ENCODE measurements at places on chromosomes 13 and 19.
A peak's percentile ranks its signal among the peaks of the same experiment; 100 is the strongest.

- no peak for DNase-seq
These were observed 1.2 kb upstream of the RCBTB2 start for GRCh38 chr13:48533961-48534600.

DNA sequence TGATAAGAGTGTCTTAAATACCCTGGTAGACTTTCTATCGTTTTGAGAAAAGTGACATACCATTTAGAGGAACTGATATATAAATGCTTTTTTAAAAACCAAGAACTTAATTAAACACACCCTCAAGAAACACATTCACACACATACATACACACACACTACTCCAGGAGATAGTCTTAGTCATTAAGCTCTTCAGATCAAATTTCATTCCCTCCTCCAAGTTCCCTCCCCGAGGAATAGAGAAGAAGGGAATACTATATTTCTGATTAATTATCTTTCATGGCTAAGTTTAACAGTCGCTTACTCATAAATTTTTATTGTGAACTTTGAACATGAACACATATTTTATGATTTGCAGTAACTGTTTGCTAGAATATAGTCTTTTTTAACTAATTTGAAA lies 1109.5 kb downstream of the SLITRK1 start:
- DNase-seq, result no peak

- DNase-seq, result no peak
These were observed 30.0 kb upstream of the ATP12A start for GRCh38 chr13:24650161-24650560.

GRCh38 chr19:47257411-47258169 lies 1.3 kb downstream of the CCDC9 start:
- no peak for DNase-seq

GRCh38 chr19:34300380-34300779 lies 46.0 kb downstream of the GARRE1 start:
- no peak for DNase-seq

DNA sequence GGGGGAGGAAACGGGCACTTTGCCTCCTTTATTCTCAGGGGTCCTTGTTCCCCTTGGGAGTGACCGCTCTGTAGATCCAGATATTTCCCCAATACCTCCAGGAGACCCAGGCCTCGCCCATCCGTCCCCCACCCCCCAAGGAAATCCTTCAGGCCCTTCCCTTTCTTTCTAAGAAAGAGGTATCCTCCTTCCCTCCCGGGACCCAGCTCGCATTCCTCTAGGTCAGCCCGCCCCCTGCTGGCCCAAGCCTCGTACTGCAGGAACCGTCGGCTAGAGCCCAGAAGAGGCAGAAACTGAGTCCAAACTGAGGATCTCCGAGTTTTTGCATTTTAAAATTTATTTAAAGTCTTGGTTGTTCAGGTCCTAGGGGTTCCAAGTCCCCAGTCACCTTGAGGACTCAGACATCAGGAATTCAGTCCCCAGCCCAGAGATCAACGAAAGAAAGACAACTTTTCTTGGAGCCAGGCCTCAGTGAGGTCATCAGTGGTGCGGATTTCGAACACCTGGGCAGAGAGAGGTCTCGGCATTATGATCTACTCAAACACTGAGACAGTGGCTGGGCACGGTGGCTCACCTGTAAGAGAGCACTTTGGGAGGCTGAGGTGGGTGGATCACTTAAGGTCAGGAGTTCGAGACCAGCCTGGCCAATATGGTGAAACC lies 7.5 kb upstream of the LRFN1 start:
- DNase-seq, result peak; percentile 10

GRCh38 chr13:26440111-26440510 lies 117.4 kb upstream of the WASF3 start:
- DNase-seq, result no peak

- no peak for DNase-seq
These were observed 19.6 kb upstream of the ZFP14 start for GRCh38 chr19:36398571-36398970.

DNA sequence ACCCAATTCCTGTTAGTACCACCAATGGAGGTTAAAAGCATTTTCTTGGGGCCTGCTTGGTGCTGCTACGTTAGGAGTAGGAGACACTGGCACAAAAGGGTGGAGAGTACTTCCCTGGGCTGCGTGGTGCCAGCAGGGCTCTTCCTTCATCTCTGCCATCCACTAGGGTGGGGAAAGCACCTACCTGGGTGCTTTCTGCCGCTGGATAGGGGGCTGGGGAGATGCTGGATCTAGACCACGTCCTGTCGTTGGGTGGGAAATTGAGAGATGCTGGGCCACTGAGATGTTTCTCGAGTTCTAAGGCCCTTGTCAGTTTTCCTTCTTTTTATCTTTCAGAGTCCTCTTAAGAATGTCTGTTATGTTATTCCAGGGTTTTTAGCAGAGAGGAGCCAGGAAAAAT lies 6.7 kb upstream of the FCGBP start:
- no peak for DNase-seq

DNA sequence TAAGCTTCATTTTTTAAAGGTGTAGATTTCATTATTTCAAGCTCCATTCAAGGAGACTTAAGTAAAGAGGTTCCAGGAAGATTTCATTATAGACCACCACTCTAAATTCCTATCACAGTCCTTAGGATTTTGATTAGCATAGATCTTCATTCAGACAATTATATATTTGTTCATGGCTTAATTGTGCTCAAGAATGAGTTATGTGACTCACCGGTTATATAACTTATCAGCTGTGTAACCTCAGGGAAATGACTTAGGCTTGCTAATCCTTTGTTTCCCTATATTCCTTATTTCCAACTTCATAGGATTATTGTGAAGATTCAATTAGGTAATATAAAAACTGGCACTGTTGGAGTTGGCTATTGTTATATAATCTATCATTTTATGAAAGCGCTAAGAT lies 632.8 kb upstream of the SPRY2 start:
- DNase-seq, result no peak

- DNase-seq, result no peak
These were observed 423.2 kb downstream of the KLF5 start for GRCh38 chr13:73481886-73482445.

DNA sequence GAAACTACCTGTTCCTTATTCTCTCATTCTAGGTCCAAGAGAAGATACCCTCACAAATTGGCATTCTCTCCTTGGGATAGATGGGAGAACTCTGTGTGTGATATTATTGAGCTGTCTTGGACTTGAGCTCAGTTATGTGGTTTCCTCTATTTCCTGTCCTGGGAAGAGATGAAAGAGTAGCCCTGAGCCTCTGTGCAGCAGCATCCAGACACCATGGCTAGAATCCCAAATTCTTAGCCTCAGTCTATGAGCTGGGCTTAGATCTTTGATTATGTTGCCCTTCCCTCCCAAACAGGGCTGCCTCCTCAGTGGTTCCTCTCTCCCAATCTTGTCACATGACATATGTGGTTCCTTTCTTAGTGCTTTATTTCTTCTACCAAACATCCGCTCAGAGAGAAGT lies 290.7 kb downstream of the SPRY2 start:
- DNase-seq, result no peak

GRCh38 chr13:95447814-95448213 lies 104.7 kb upstream of the CLDN10 start:
- DNase-seq, result no peak

GRCh38 chr19:7851623-7852500 lies 21.8 kb downstream of the EVI5L start:
- DNase-seq, result no peak

DNA sequence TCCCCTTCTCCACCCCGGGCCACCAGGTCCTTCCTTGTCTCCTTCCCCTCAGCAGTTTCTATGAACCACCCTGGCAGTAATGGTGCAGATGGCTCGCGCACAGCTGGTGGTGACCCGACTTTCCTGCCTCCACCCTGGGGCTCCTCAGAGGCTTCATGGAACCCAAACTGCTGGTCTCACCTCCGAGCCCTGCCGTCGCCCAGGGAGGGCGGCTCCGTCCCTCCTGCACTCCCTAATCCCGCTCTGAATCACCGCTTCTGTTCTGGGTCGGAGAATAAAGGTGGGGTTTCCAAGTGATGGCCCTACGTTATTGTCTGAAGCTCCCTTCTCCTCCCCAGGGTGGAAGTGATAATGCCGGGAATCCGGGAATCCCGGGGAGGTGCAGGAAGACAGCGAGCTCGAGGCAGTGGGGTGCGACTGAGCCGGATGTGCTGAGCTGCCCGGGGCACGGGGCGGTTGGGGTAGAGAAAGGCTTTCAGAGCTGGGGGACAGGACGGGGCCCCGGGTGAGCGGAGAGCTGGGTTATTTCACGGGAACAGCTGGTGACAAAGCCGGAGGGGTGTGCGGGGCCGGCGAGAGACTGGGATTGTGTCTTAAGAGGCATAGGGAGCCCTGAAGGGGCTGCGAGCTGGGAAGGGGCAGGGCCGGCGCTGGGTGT lies 711 bp downstream of the FUT2 start:
- no peak for DNase-seq

GRCh38 chr13:34003656-34004055 lies 185.7 kb downstream of the RFC3 start:
- no peak for DNase-seq

DNA sequence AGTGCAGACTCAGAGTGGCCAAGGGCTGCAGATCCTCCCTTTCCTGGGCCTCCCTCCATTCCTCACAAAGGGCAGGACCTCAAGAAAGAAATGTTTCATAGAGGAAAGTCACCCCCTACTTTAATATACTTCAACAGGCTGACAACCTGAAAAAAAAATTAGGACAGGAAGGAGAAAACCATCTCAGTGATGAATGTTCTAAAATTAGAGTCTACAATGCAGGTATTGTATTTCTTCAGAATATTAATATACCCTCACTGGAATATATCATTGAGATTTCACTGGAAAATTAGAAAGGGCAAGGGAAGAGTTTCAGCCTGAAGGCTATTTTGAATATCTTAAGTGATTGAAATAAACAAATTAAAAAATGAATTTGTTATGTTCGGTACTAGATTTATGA lies 176.9 kb downstream of the DNAJC15 start:
- no peak for DNase-seq

GRCh38 chr19:35557539-35558399 lies 5.7 kb downstream of the ATP4A start:
- DNase-seq, result peak; percentile 40

DNA sequence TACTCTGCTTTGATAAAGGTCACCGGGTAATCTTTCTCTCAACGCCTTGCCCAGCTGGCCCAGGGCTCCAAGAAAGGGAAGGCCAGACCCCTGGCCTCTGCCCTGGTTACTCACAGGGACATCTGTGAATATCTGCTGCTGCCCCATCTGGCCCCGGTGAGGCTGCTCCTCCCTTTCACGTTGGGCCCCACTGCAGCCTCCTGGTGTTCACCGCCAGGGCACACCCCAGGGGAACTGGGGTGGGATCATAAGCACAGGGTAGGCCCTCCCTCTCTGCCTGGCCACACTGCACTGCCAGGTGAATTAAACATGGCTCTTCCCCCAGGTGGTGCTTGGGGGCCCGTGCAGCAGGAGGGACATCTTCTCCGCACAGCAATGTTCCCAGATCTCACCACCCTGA lies 12.7 kb downstream of the LAIR1 start:
- DNase-seq, result no peak

DNA sequence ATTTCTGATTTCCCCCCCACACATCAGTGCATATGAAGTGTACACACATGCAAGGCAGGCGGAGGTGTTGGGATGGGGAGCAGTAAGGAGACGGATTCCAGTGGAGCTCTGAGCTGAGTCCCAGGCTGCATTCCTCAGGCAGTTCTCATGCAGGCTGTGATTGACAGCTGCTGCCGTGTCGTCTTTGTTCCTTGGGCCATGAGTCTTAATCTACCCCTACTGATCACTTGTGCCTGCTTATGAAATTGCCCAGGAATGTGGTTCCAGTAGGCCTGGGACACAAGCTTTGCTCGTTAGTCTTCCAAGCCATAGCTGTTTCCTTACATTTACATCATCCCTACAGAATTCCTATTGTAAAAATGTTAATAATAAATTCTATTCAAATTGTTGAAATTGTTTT lies 1241.9 kb downstream of the UQCRFS1 start:
- DNase-seq, result no peak

DNA sequence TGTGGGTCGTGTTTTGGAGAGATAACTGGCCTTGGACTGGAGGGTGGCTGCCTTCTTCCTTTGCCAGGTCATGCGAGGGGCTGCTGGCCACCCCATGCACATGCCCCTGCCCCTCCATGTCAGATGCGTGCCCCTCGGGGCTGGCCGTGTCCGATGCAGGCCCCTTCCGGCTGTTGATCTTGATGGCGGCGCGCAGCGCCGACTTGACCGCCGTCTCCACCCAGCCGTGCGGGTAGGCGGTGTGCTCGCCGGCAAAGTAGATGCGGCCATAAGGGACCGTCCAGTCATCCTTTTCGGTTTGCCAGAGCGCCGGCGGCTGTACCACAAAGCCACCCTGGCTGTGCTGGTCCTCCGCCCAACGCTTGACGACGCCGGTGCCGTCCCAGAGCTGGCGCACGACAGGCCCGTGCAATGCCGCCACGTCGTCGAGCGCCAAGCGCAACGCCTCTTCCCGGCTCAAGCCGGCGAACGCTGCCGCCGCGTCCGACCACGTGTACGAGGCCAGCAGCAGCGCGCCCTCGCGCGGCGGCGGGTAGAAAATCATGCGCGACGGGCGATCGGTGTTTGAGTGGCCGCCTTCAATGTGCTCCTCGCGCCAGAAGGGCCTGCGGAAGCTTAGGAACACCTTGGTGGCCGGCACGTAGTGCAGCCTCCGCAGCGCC lies 6.9 kb downstream of the IL4I1 start:
- DNase-seq, result peak; percentile 59

DNA sequence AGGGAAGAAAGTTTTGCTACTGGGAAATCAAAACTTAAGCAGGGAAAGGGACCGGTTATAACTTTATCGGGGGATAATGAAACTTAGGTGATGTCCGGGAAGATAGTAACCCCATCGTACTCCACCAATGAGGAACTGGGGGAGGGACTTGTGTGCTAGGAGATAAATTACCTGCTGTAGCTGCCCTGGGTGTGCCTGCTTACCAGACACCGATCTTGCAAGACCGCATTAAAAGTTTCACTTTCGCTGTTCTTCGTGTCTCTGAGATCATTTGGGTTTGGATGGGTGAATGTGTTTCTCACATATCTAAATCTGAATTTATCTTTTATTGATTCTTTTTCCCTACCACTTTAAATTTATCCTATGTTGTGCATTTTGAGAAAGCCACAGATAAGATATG lies 381.4 kb downstream of the SLITRK6 start:
- no peak for DNase-seq

DNA sequence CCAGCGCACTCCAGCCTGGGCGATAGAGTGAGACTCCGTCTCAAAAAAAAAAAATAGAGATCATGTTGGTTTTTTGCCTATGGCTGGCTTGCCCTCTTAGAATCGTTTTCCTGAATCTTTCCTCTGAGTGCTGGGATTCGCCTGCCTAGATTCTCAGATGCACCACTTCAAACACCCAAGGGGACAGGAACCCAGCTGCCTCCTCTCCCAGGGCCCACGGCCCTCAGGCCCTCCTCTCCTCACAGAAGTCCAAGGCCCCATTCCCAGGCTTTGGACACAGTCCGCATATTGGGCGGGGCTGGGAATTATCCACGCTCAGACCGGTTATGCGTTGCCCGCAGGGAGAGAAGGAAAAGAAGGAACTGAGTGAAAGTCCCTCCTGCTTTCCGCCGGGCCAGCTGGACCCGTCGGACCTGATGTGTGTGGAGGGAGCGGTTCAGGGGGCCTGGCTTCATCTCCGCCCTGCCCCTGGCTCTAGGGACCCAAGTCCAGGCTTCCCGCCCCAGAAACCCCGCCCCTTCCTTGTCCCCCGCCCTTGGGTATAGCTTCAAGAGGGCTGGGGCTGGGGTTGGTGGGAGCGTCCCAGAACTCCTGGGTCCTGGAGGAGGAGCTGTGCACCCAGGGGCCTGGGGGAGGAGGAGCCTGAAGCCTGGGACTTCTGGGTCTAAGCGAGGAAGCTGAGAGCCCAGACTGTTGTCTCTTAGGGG lies 5.8 kb downstream of the PPFIA3 start:
- DNase-seq, result no peak
